ENCODE measurements at places on chromosomes 2 and 18.

- DNase-seq: no peak
Observed at GRCh38 chr2:19801367-19802080, 100.3 kb downstream of the TTC32 start.

GRCh38 chr2:234292205-234292961 lies 204.5 kb downstream of the ARL4C start:
- peak; percentile 44 for DNase-seq

DNA sequence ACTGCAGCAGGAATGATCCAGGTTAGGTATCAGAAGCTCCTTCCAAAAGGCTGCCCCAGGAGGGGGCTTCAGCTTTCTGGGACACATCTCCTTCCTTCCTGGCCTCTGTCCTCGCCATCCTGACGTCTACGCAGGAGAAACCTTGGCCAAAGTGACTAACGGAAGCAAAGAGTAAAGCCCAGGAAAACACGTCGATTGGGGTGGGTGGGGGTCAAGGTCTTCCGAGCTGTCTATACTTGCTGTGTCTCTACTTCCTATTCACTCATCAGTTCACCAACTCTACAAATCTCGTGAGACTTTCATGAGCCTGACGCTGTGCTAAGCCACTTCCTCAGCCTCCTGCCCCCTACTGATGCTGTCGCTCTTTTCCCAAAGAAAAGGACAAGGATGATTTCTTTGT lies 212.6 kb downstream of the TNS1 start:
- no peak for DNase-seq

DNA sequence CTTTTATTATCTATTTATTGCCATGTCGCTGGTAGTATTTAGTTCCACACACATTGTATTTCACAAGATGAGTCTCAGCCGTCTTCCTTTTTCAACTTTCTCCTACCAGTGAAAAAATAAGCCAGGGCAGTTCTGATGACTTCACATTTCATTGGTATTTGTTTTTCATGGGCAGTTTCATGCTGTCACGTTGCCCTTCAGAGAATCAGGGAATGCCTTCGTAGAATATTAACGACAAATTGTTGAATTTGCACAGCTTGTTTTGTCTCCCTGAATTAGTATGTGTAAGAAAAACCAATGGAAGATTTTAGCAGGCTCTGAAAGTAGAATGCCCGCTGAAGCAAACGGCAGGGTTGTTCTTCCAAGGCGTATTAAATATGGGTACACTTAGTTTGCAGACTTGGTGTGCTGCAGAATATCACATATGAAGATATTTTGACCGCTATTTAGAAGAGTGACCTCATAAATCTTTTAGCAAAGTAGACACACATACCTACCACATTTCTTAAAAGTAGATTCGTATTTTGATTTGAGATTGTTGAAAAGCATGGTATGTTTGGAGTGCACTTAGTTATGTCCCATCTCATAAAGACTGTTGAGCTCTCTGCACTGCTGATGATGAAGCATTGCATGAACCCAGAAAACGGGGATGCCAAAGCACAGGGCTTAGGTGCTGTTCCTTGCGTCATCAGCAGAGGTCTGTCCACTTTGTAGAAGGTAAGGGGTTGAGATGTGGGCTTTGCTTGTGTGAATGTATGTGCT lies 2.9 kb downstream of the NEDD4L start:
- DNase-seq: no peak

DNA sequence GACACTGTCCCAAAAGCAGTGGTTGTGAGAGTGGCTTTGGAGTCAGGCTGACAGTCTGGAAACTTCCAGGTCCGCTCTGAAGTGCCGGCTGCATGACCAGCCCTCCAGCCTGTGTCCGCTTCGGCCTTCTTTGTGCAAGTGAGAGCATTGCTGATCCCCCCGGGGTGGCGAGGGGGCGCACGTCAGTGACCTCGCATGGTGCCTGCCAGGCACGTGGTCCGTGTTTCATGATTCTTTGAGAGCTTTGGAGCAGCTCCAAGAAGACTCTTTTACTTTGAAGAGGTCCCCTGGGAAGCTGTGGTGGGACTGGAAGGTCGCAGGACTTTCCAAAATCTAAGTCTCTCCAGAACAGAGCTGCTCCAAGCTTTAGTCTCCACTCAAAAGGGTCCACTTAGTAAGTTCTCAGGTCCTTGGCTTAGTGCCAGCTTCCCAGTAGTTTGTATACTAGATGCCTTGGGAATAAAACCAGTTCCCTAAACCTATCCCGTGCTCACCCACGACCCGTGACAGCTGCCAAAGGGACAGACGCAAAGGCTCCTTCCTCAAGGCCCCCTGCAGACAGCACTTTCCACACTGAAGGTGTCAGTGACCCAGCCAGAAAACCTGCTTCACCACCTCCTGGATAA lies 68.8 kb downstream of the ADI1 start:
- no peak for DNase-seq

GRCh38 chr18:26208977-26209376 lies 17.3 kb upstream of the TAF4B start:
- DNase-seq: no peak

DNA sequence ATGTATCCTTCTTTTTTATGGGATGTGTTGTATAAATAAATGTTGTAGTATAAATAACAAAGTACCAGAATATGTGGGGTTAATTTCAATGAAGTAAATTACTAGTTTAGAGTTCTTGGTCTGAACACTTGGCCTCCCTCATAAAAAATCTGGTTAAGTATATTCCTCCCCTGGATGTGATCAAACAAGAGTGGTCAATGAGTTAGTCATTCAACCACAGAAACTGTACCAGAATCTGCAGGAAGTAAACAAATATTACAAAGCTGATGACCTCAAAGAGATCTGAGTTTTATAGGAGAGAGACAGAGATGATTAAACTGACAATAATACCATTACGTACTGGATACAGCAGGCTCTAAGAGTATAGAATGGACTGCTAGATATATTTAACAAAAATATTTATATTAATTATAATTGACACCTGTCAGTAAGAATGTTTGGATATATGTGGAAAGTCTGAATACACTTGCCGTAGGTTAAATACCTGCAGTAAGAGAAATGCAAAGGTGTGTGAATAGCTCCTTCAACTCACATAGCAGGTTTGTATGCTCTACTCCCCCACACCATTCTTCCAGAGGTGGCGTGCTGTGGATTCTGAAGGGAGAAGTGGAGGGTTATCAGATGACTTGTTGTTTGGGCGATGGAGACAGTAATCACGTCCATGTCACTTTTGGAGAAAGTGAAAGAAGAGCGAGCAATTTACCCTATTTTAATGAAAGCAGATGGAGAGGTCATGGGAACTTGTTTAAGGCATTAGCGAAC lies 108.3 kb upstream of the LRATD1 start:
- DNase-seq: no peak

- no peak for DNase-seq
Observed at GRCh38 chr2:153196378-153197058, 282.0 kb downstream of the RPRM start.

GRCh38 chr18:50560681-50561629 lies 1.1 kb downstream of the MAPK4 start:
- no peak for DNase-seq

DNA sequence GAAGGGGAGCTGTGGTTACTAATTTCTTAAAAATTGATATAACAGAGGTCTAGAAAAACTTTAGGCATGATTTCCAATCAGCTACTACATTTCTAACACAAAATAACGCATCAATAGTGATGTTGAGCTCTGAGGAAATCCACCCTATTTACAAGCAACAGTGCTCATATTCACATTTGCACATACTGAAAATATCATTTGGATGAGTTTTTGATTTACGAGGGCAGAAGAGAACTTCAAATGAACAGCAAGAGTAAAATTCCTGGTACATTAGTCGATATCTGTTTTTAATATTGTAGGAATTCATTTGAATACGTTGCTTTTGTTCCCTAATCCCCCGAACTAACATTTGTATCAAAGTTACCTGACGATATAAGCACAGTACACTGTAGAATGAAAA lies 761.0 kb upstream of the POU3F3 start:
- no peak for DNase-seq

DNA sequence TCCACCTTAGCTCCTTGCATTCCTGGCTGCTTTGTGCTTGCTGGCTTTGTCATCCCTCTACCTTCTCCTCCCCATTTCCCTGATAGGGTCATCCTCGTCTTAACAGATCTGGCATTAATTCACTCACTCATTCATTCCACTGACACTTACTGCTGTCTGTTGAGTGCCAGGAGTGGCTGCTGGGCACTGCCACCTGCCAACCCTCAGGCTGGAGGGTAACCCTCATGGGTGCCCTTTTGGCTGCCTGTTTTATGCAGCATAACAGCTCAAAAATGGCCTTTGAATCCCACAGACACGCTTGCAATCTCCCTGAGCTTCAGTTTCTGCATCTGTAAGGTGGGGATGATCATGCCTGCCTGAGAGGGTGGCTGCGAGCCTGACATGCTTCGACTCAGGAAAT lies 25.2 kb downstream of the FHOD3 start:
- no peak for DNase-seq

DNA sequence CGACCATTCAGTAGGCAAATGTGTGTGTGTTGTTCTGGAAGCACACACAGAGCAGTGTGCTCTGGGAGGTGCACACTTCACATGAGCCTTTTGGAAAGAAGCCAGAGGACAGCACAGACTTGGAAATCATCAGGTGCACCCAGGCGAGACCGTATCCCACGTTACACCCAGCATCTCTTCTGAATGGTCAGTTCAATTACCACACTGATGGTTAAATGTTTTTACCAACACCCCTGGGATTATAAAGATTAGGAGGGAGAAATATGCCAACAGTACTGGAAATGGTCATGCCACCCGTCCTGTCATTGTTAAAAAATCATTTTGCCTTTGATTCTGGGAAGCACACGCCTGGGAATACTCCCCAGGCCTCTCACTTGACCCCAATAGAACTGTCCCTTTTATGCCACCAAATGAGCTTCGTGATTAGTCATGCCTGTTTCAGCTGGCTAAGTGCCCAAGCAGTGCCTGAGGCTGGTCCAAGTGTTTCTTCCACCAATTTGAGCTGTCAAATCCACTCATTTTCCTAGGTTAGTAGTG lies 183.7 kb downstream of the NRP2 start:
- no peak for DNase-seq

DNA sequence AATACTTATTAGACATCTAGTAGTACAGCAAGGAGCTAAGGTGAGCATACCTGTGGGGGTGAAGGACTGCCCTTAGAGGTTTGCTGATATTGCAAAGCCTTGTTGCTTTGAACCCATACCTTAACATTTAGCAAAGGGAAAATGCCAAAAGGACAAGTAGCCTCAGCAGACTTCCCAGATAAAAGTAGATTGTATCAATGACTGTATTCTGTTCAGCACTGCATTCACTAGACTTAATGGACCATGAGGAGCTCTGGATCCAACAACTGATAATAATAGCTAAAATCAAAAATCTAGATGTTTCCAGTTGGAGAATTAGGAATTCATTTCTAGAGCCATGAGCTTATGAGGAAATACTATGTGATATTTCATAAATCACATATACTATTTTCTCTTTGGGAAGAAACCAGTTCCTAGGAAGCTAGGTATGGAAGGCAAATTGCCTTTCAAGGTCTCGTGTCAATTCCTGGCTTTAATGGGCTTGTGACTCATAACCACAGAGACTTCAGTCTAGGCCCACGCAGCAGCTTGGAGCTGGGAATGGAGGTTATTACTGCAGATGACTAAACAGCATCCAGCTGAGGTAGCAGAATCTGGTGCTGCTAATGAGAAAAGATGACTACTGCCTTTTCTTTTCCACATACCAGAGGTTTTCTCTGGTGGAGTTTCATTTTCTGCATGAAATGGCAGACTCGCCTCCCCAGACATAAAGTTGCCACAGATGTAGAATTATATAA lies 191.2 kb upstream of the NABP1 start:
- DNase-seq: no peak

DNA sequence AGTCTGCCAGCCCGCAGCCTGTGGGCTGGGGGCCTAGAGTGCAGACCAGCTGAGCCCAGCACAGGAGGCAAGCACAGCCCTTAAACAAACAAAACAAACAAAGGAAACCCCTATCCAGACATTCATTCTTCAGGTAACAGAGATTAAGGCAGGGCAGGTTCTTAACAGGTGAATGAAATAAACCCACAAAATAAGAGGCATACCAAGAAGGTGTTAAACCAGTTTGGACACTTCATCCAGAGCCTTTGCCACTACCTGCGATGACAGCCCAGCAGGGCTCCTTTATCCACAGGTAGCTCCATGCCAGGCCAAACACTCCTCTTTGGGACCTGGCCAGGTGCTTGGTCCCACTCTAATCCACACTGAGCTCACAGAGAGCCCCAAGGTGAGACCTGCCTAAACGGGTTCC lies 209.7 kb upstream of the SIX2 start:
- no peak for DNase-seq

DNA sequence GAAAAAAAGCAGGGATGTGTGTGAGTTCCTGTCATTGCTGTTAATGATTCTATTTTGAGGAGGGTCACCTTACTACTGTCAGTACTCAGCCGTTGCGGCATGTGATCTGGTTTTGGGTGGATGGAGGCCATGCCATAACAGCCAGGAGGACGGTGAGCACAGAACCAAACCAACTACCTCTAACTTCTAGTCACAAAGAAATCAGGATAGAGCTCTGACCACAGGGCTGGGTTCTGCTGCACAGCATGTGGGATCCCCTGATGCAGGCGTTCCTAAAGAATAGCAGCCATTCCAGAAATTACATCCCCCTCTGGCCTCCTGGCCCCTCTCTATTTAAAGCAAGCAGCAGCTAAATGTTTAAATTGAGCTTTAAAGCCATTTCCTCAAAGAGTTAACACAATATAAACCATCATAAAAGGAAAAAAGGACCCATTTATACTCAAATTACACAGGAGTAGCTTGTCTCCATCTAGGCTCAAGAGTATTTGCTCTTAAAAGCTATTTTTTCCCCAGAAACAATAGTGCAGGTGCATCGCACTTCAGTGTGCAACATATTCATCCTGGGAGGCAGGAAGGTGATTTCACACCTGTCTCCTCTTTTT lies 786.4 kb downstream of the RNF144A start:
- no peak for DNase-seq

DNA sequence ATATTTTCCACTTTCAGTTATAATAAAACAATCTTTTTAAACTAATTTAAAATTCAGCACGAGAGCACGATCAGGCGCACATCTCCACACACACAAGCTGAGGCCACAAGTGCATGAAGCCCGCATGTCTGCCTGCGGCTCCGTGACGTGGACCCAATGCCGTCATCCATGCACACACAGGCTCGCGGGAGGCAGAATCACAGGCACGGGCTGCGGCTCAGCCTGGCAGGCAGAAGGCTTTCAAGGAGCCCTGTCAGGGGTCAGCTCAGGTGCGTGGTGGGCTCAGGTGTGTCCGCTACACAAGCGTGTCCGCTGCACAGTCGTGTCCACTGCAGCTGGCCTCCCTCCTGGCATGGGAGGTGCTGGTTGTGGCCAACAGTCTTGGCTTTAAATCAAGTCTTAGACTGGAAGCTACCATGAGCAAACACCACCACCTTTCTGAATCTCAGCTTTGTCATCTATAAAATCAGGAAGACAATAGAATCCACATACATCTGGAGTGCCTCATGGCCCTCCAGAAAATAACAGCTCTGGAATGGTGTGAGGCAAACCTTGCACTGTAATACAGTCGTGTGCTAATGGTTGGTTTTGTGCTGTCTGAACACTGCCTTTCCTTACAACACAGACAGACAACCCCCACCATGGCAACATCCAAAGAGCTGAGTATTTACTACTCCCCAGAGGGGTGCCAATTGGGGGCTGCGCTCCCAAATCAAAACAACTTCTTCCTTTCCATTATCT lies 210.1 kb downstream of the NDUFA10 start:
- DNase-seq: no peak
